Activated CD4-positive, alpha-beta T cell treated with anti-CD3 and anti-CD28 coated beads, Interleukin-2, amount 10 ng/mL, durations not matched to agents 24 days and 14 days (primary cell): ENCODE measurements at places on chromosomes 3 and 15. TPM values are rescaled to one million over a fixed set of nuclear protein-coding genes. Genes with fewer than 3 reads are reported as not detected.

ERICH6 gene
- total RNA-seq = not detected in 2 replicates

USP19 gene
- 57.2 and 64.9 TPM in 2 replicates for total RNA-seq

DNA sequence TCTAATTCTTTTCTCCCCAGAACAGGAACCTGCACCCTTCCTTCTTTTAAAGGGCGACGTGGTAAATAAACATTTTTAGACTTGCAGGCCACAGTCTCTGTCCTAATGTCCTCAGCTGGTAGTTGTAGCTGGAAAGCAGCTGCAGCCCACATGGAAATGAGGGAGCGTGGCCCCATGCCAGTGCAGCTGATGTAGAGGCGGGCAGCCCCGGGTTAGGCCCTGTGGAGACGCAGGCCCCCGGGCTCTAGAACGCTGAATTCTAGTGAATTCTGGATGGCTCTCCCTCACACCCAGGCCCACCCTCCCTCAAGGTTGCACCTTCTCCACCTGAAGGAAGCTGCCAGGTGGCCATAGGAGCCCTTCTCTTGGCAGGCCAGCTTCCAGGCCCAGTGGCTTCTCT is 52.3 kb downstream of the PGPEP1L start:
- DNase-seq = no peak

- DNase-seq = no peak
These were observed 1340.5 kb downstream of the ROBO1 start for GRCh38 chr3:78427303-78427702.

- DNase-seq = no peak
These were observed 106.9 kb upstream of the THSD4 start for GRCh38 chr15:71008250-71008870.
